Astrocyte of the cerebellum (primary cell): ENCODE measurements at places on chromosomes 7 and 10.

GRCh38 chr7:151275813-151276577 lies 27.5 kb upstream of the SMARCD3 start:
- DNase-seq = no peak

DNA sequence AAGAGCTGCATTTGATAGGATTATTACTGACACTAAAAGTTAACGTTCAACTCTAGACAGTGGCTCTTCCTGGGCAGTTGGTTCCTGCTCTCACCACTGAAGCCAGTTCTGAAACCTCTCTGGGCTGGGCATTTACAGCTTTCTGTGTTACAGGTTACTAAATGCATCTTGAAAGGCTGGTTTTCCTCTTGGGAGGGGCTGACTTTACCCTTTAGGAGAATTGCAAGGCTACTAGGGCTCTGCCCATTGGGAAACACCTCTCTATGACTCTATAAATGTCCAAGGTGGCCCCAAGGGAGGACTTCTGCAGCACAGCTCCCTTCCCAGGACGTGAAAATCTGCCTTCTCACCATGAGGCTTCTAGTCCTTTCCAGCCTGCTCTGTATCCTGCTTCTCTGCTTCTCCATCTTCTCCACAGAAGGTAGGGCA lies at the start of gene GPR15LG:
TSS of gene GPR15LG (plus strand) at position 301 of the 429 bp plus-strand sequence. CDS start at position 352, 51 bp downstream.
- DNase-seq = no peak

GRCh38 chr10:73404690-73405089 lies 9.2 kb downstream of the ANXA7 start:
- no peak for DNase-seq

DNA sequence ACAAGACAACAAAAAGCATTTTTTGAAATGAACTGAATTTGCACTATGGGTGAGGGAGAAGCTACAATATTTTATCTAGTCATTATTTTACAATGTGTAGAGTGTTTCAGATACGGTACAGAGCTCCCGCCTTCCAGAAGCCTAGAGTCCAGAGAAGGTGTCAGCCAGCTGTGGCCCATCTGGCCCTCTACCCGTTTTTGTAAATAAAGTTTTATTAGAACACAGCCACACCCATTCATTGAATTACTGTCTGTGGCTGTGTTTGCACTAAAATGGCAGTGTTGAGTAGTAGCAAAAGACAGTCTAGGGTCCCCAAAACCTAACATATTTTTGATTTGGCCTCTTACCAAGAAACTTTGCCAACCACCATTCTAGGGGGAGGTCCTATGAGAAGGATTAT lies 162.0 kb downstream of the JCAD start:
- DNase-seq = no peak

- no peak for DNase-seq
Measured at GRCh38 chr10:86367152-86367951, 757 bp upstream of the GRID1 start.

DNA sequence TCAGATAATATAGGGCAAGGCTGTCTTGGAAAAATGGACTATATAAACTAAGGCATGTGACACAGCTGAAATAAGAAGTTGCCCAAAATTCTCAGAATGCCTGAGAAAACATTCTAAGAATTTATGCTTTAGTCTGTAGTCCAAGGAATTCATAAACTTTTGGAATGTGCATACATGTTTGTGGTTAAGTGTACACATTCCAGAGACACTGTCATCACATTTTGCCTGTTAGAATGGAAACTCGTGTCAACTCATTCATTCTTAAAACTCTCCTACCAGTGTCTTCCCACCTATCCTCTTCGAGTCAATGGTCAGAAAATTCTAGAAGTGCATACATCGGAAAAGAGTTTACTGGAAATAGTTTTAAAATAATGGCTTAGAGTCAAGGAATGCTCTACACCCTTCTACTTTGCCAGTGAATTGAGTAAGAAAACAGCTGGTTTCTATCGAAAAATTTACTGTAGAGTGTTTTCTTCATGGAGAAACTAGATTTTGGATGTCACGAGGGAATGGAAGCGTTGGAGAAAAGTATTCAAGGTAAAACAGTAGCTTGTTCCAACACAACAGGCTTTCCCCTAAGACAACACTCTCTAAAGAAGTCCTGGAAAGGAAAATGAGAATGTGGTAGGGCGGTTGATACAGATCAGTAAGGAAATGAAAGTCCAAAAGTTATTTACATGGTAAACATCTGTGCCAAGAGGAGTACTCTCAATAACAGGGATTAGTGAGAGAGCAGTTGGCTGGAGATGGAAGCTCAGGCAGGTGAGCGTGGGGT lies 1177.6 kb upstream of the C7orf33 start:
- DNase-seq = peak; percentile 67

GRCh38 chr10:117472872-117473271 lies 69.7 kb upstream of the EMX2 start:
- DNase-seq = no peak

- no peak for DNase-seq
Measured at GRCh38 chr7:117837841-117838240, 35.4 kb downstream of the CTTNBP2 start.

GRCh38 chr10:103713676-103714075 lies 141.7 kb downstream of the SH3PXD2A start:
- DNase-seq = no peak

DNA sequence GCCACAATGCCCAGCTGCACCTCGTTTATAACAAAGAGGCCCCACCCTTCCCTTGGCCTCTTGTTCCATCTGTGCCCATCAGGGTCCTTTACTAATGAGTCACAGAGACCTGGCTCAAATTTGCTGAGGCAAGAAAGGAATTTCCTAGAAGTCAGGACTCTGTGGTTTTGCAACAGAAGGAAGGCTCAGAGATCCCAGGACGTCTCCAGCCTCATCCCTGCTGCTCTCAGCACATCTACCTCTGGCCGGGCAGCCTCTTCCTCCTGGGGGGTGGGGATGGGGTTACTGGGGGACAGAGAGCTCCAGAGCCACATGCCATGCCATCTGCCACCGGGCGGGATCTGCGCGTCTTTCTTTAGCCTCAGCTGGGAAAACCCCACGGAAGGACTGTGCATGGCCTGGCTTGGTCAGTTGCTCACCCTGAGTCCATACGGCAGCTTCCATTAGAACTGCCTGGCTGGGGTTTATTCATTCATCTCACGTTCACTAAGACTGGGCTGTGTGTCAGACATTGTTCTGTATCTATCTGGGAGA lies 41.9 kb upstream of the PSMG3 start:
- peak; percentile 64 for DNase-seq

DNA sequence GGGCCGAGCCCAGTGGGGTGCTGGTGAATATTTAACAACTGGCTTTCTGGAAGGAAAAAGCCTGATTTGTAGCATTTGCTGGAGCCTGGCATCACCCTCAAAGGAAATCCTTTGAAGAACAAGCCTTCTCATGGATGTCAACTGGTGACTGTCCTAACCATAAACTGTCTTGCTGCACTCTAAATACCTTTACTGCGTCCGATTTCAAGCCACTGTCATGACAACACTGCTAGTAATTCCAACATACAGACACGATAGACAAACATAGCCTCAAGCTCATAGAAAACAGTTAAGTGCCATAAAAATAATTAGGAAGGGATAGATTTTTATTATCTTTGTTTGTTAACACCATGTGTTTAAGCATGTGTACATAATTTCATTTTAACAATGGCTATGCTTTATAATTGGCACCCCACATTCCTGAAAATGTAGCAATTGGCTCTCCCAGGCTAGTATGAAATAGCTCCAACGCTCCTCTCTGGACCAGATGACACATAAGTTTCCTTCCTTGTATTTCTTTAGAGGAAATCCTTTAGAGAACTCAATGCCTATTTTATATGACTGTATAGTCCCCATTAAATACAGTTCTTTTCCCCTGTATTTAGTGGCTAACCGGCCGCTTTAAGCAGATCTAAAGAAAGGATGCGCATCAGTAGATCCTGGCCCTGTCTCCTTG lies 273.4 kb downstream of the PRPF18 start:
- DNase-seq = no peak

DNA sequence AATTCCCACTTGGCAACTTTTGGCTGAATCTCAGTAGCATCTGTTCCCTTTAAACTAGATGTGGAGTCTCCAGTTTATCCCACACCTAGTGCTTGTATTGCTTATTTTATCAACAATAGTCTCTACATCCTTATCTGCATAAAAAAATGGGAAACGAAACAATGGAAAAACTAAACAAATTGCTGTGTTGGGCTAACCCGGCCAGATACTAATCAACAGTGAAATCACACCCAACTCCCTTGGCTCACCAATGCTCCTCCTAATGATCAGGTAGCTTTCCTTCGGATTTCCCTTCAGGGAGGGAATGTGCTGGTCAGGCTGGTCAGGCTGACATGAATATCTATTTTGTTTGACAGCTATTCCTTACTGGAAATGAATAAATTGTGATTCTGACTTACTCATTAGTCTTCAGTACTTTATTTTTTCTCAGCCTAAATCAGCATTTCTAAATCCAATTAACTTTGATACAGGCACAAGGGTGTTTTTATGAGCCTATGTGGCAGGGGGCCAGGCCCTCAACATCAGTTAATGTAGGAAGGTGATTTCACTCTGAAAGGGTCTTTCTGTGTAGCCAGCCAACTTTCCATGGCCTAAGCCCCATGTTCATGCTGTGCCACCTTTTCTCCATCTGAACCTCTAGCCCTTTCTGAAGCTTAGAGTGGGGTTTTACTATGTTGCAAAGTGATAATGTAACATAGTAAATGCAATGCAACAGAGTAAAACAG lies 170.5 kb upstream of the NPSR1 start:
- DNase-seq = no peak

- DNase-seq = no peak
Measured at GRCh38 chr10:53230651-53231050, 458.1 kb upstream of the MBL2 start.

DNA sequence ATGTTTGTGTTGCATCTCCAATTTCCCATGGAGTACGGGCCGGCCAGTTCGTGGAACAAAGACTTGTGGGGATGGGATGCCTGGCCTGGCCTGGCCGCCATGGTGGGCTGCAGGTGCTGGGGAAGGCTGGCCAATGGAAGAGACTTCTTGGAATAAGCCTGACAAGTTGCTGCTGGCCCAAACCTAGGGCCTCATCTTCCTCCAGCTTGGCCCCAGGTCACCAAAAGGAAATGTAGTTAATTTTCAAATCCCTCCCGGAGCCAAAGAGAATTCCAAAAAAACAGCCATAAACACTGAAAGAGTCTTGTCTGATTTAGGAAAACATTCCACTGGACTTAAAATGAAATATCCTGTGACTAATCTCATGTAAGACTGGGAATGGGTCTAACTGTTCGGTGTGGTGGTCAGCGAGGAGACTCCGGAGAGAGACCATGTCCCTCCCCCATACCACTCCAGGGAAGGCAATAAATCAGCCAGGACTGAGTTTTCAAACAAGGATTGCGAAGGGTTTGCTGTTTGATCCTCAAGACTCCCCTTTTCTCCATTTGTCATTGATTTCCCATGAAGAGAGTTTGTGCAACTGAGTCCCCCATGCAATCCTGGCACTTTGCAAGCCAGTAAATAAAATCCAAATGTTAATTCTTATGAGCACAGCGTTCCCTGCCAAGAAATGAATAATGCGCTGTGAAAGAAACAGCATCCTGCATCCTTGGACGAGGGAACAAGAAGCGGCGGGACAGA lies 128.7 kb upstream of the HABP2 start:
- no peak for DNase-seq

GRCh38 chr7:13976594-13976993 lies 12.9 kb downstream of the ETV1 start:
- DNase-seq = no peak

GRCh38 chr10:35440016-35440415 lies 103.7 kb downstream of the CCNY start:
- DNase-seq = no peak

GRCh38 chr7:20403331-20403730 lies 72.6 kb downstream of the ITGB8 start:
- DNase-seq = no peak

DNA sequence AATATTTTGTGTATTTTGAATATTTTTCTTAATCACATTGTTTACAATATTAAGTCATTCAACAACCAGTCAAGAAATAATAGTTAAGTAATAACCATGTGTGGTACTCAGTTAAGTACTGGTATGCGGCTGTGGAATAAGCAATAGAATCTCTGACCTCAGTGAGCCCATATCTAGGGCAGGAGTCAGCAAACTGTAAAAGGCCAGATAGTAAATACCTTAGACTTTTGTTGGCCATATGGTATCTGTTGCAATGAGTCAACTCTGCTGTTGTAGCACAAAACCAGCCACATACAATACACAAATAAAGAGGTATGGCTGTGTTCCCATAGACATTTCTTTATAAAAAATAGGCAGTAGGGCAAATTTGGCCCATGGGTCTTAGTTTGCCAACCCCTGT lies 311.6 kb upstream of the SEMA3A start:
- DNase-seq = no peak

DNA sequence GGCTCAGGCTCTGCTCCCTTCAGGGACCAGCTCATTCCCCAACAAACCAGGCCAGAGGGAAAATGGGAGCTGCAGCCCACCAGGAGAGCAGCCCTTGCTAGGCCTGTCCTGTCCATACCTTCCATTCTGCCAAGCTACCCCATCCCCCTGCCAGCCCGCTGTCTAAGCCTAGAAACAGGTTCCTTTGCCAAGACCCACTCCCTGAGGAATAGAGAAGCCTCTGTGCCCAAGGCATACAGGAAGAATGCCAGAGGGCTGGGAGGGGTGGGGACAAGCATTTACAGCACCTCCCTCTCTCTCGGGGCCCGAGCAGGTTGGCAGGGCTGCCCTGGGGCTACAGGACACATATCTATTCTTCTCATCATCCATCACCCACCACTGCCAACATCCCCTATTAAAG lies 178.3 kb downstream of the GRID1 start:
- DNase-seq = no peak

DNA sequence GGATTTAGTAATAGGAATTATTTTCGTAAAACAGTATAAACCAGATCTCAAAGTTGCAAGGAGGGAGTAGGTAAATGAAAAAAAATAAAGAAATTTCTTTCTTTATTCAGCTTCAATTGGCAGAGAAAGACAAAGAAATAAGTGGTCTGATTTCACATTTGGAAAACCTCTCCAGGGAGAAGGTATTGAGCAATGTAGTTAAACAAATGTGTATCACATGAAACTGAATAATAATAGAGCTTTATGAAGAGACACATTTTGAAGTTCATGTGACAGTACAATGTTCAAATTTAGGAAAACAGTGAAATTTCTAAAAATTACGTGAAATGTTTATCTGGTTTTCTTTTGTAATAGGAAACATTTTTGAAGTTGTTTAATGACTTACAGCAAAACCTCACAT lies 63.0 kb downstream of the TAX1BP1 start:
- DNase-seq = no peak

GRCh38 chr10:17210361-17210760 lies 8.9 kb upstream of the TRDMT1 start:
- DNase-seq = no peak

DNA sequence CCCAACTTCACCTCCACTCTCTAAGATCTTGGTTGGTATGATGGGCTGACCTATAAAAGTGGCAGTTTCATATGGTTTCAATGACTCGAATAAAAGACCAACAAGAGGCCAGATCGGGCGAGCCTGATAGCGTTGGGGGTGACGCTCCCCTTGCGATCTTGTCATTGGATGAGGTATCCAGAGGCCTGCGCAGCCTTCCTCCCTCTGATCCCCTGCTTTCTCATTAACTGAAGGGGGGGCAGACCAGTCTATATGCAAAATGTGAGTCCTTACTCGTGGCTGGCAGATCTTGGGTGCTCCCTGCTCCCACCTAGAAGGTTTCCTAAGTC lies 937 bp upstream of the COBL start:
- DNase-seq = no peak

GRCh38 chr10:77635402-77636227 lies 2.0 kb downstream of the KCNMA1 start:
- DNase-seq = no peak

- no peak for DNase-seq
Measured at GRCh38 chr10:113225903-113226302, 275.9 kb downstream of the TCF7L2 start.
